ENCODE measurements at places on chromosomes 3 and 15. TPM values are rescaled to one million over a fixed set of nuclear protein-coding genes. Genes with fewer than 3 reads are reported as not detected.

GRCh38 chr3:99614768-99615167, 23.6 kb upstream of the COL8A1 start:
- no peak for DNase-seq

DNA sequence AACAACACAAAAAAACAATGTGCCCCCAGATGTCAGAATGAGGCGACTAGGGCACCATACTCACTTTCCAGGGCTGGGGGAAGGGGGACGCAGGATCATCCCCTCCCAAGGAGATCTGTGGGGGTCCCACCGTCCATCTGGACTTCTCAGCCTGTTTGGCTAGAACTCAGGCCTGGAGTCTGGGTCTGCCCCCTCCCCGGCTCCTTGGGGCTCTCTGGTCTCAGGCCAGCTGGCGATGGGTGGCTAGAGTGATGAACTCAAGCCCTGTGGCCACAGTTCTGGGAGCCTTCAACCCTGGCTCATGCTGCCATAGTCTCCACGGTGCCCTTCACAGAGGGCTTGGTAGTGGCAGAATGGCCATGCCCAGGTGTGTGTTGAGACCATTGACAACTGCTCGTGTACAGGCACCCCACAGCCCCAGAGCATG, 13.6 kb downstream of the ZBTB47 start:
- no peak for DNase-seq

DNA sequence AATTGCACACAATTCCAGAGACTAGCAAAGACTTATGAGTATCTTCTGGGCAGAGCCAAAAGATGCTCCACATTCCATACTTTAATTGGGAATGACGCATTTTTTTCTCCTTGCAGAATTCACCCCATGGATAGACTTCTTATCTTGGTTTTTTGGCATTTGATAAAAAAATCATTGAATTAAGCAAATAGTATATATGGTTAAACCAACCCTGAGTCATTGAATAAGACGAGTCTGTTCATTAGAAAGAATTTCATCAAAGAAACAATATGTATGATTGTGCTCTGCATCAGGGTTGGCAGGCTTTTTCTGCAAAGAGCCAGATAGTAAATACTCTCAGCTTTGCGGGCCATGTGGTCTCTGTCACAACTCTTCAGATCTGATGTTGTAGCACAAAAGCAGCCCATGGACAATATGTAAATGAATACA, 9.2 kb upstream of the PDZRN3 start:
- no peak for DNase-seq

- peak; percentile 6 for DNase-seq
Measured at GRCh38 chr3:128489674-128489926, 3.4 kb downstream of the GATA2 start.

The KIF7 gene
- 12.2 TPM for total RNA-seq

The GP5 gene
- total RNA-seq: not detected

GRCh38 chr3:187072102-187072501, 67.2 kb downstream of the RPL39L start:
- DNase-seq: no peak

DNA sequence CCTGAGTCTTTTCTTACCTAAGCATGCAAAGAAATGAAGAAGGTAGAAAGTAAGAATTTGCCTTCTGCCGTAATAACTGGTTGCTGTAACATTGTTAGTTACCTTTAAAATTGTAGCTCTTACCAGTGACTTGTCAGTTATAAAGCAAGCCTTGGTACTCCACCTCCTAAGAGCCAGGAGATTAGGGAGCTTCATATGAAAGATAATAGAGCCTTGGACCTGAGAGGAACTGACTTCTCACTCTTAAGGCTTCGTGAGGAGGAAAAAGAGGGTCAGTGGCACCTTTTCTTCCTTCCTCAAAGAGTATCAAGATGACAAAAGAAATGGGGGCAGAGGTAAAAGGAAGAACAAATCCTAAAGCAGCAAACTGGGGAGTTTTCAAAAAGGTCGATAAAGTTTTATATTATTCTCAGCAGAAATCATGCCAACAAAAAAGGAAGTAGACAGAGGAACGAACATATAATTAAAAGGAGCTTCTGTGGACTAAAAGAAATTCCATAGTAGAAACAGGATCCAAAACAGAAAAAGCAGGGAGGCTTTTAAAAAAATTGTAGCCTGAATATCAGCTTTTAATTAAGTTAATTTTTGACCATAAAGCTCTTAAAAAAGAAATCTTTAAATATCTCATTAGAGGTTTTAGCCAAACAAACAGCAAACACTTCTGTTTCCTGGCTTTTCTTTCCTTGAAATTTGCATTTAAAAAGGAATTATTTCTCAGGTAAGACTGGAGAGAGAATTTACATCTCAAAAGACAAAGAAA, 847.1 kb upstream of the ALCAM start:
- no peak for DNase-seq

GRCh38 chr3:53519065-53519709, 24.8 kb downstream of the CACNA1D start:
- DNase-seq: no peak

DNA sequence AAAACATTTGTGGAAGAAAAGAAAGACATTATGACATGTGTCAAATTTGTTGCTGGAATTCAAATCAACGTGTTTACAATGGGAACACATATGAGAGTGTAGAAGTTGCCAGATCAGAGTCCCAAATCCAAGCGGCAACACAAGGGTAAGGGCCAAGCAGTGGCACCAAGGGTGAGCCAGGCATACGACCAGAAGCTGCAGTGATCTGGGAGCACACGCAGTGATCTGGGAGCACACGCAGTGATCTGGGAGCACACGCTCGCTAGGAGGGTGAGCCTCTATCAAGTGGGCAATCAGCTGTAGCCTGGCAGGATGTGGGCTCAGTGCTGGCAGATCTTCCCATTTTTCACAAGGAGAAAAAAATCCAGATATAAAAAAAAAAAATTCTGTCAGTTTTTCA, 148.2 kb downstream of the TLE3 start:
- DNase-seq: no peak

- peak; percentile 46 for DNase-seq
Measured at GRCh38 chr15:80693682-80694610, 1.2 kb upstream of the ABHD17C start.

- DNase-seq: no peak
Measured at GRCh38 chr15:67641453-67641852, 99.0 kb downstream of the MAP2K5 start.

GRCh38 chr3:55458181-55458790, 28.8 kb downstream of the WNT5A start:
- DNase-seq: no peak

- DNase-seq: no peak
Measured at GRCh38 chr3:63998852-63999754, 24.2 kb downstream of the PSMD6 start.

The PTX3 gene
- 22.5 TPM for total RNA-seq

DNA sequence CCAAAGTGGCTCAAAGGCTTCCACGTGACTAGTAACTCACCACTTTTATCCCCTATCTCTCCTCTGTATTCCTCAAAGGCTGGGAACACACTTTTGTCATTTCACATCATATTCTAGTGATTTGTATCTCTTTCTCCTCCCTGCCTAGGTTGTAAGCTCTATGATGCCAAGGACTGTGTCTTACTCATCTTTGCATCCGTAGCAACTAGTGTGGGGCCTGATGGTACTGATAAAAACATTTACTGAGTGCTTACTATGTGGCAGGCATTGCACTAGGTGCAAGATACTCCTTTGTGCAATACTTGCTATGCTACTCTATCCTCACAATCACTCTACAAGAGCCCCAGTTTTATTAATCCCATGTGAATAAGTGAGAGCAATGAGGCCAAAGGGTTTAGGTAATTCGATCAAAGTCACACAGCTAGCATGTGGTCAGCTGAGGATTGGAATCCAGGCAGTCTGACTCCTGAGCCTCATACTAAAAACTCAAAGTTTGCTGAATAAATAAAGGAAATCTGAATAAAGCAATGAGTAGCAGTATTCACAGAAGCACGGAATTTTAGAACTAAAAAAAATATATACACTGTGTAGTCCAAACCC, 342.6 kb upstream of the ICE2 start:
- no peak for DNase-seq

DNA sequence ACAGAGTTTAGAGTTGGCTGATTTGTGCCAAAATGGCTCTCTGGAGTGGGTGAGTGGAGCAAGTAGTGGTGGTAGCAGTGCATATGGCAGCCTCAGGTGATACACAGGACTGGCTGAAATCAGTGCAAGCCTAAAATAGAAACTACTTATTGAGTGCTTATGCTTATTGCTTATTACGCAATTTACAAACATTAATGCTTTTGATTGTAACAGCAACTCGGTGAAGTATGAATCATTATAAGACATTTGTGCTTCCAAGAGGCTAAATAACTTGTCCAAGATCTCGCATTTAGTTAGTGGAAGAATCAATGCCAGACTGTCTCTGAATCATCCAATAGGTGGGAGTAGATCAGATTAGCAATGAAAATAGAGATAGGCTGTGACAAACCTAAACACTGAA, 353.8 kb downstream of the NAALADL2 start:
- DNase-seq: peak; percentile 52

DNA sequence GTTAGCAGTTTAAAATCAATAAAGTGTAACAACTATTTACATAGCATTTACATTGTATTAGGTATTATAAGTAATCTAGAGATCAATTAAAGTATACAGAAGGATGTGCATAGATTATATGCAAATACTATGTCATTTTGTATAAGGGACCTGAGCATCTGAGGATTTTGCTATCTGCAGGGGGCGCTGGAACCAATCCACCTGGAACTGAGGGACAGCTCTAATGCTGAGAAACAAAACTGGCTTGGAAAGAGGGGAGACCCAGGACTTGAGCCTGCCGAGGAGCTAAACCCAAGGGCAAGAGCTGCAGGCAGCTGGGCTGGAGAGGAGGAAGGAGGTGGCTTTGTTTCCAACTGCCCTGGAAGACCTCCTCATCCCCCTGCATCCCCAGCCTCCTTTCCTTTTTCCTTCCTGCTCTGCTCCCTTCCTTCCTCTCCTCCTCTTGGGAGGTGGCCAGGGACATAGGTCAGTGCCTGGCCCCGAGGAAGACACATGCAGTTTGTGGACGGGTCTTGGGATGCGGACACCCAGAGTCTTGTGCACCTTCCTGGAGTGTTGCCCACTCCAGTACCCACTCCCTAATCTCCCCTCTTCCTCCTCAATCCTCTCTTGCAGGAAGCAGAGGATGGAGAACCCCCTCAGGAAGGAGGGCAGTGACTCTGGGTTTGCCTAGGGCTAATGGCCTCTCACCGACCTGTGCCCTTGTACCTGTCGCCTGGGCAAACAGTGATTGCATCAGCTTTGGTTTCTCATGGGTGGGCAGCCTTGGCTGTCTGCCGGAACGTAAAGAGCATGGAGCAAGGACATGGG, 825 bp upstream of the RTP3 start:
- no peak for DNase-seq

The CD200R1L gene
- not detected for total RNA-seq

DNA sequence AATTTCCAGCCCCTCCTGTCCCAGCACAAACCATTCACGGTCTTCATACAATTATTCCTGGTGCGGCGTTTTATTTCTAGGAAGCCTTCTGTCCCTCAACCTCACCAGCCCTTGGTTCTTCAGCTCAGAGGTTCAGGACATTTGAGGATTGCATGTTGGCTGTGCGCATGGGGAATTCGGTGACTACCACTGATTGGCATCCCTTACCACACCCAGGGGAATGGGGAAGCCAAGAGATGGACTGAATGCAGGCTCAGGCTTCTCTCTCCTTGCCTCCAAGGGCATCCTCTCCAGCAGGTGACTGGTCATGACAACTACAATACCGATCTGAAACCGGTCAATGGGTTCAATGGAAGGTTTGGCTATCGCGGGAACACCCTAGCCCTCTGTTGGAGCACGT, 153.8 kb downstream of the MTHFS start:
- DNase-seq: no peak

- no peak for DNase-seq
Measured at GRCh38 chr3:187210545-187211327, 13.4 kb downstream of the RTP1 start.

DNA sequence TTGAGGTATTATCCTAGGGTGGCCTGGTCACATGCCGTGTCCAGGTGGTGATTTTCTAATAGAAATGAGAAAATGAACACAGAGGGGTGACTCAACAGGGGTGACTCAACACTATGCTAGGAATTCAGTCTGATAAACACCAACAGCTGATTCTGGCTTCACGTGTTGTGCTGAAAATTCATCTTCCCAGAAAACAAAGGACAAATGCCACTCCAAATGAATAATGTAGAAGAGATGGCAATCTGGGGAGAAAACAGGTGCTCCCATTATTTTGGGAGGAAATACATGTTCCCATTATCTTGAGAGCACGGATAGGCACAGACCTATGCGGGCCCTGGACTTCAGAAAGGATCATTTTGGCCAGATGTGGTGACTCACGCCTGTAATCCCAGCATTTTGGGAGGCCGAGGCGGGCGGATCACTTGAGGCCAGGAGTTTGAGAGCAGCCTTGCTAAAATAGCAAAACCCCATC, 101.2 kb upstream of the MEX3B start:
- peak; percentile 74 for DNase-seq

DNA sequence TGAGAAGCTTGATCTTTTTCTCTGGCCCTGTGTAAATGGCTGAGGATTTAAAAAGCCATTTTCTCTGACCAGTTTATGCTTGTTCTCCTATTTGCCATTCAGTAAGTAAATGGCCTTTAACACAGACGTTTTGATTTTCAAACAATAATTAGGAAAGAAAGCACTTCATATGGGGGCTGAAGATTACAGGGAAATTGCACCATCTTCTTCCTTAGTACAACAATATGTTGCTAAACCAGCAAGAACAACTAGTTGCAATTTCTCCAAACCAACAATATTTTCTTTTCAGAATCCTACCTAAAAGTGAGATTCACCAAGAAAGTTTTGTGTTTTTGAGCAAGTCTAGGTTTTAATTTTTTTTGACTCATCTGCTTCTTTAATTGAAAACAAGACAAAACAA, 80.5 kb upstream of the CCNL1 start:
- DNase-seq: no peak

The KPNA1 gene
- total RNA-seq: 32.2 TPM

DNA sequence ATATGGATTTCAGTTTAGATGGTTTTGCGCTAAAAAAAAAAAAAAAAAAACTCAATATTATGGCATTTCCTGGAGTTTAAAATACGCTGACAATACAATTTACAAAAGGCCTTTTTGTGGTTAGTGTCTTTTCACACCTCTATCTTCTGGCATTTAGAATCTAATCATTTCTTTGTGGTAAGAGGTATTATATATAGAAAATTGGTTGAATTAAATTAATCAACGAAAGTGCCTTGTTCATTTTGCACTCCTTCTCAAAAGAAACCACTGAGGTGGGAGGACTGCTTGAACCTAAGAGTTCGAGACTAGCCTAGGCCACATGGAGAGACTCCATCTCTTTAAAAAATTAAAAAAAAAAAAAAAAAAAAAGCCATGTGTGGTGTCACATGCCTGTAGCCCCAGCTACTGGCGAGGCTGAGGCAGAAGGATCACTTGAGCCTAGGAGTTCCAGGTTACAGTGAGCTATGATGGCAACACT, 90.0 kb upstream of the ICE2 start:
- no peak for DNase-seq

The ZCWPW2 gene
- total RNA-seq: 0.64 TPM

The SERF2 gene
- total RNA-seq: 321 TPM

DNA sequence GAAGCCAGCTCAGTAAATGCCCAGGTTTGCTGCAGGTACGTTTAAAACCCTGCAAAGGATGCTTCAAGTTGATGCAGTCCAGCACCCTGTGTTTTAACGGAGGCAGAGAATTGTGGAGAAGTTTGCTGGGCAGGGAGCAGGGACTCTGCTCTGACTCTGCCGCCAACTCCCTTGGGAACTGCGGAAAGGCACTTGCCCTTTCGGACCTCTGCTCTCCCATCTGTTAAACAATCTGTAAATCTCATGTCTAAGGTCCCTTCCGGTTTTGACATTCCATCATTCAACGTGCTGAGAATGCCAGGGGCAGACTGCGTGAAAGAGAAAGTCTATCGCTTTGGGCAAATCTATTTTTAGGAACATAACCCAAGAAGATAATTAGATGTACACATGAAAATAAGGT, 184.5 kb downstream of the OPA1 start:
- peak; percentile 16 for DNase-seq
